ENCODE measurements at places on chromosomes 4 and X.
A peak's percentile ranks its signal among the peaks of the same experiment; 100 is the strongest.

GRCh38 chrX:107485013-107485412 is 35.6 kb downstream of the FRMPD3 start:
- peak; percentile 11 for DNase-seq

DNA sequence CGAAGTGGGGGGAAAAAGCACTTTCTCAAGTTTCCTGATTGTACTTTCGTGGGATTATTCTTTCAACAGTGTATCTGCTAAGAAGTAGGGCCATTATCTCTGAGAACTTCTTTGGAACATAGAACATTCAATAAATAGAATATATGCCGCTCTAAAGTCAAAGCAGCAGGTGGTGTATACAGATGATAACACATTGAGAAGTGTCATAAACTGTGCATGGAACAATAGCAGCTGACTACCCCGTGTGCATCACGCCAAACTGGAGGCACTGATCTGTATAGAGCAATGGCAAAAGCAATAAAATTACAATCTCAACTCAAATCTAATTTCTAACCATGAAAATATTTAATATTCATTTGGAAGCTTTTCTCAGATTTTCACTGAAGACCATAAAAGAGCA is 175.3 kb downstream of the DCTD start:
- DNase-seq: no peak

DNA sequence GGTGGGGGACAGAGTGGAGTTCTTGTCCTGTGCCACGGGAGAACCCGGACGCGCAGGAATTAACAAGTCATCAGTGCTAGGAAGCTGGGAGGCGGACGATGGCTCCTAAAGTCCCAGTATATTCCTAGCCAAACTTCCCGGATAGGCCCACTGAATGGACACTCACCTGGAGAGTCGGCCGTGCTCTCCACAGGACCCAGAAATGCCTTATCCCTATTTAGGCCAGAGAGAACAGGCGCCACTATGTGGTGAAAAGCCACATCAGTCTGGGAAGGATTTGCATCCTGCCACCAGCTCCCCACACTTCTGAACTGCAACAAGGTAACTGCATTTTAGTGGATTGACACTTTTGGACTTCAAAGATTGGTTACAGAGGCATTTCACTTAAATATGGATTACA is 1.1 kb downstream of the CFAP299 start:
- DNase-seq: peak; percentile 42

DNA sequence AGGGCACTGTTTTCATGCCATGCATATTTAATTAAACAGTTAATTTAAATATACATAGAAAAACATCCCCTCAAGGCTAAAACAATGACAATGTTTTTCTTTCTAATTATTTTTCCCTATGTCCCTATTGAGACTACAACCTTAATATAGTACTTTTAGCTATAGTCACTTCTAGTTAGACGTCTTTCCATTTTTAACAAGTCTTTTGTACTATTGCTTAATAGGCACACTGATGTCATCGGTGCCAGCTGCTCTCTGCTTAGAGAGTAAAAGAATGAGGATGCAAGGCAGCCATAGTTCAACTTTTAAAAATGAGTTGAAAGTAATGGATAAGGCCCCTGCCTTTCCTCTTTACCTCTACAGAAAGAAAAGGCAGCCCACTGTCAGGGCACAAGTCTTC is 191.1 kb downstream of the KCTD8 start:
- DNase-seq: no peak

DNA sequence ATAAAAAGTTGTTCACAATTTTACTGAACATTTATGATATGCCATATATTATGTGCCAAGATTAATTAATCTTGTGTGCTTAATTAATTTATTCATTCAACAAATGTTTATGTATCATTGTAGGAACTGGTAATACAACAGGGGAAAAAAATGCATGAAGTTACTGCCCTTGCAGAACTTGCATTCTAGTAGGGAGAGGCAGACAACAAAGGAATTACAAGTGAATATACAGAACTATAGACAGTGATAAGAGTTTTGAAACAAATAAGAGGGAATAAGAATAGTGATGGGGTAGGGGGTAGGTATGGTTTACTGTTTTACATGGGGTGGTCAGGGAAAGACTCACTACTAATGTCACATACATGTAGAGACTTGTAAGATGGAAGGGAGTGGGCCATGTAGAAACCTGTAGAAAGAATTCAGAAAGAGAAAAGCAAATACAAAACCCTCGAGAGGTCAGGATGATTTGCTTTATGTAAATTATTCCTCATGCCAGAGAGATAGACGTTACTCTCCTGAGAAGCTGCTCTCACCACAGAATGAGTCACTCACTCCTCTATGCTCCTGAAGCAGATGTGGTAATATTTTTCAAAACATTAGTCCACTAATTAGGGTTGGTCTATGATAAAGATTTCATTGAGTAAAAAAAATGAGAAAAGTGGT is 855.0 kb upstream of the GRID2 start:
- DNase-seq: no peak

- DNase-seq: no peak
Measured at GRCh38 chrX:47605024-47605423, 14.6 kb downstream of the SYN1 start.

DNA sequence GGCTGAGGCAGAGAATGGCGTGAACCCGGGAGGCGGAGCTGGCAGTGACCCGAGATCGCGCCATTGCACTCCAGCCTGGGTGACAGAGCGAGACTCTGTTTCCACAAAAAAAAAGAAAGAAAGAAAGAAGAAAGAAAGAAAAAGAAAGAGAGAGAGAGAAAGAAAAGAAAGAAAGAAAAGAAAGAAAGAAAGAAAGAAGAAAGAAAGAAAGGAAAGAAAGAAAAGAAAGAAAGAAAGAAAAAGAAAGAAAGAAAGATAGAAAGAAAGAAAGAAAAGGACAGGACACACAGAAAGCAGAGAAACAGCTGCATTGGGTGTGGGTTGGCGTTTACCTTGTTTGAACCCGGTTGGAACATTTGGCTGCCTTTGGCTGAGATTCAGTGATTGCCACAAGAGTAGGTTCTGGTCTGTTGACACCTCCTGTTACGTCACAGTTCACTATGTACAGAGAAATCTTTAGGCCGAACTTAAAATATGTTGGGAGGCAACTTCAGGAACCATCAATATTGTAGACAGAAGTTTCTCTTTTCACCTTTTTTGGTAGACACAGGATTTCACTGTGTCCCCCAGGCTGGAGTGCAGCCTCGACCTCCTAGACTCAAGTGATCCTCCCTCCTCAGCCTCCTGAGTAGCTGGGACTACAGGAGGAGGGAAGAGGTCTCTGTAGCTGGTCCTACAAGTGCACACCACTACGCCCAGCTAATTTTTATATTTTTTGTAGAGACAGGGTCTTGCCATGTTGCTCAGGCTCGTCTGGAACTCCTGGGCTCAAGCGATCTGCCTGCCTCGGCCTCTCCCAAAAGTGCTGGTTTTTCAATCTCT is 16.3 kb upstream of the PLCXD1 start:
- DNase-seq: peak; percentile 73

GRCh38 chr4:178086320-178086719 is 644.1 kb upstream of the AGA start:
- DNase-seq: no peak

GRCh38 chr4:116847616-116848015 is 237.8 kb downstream of the TRAM1L1 start:
- no peak for DNase-seq

DNA sequence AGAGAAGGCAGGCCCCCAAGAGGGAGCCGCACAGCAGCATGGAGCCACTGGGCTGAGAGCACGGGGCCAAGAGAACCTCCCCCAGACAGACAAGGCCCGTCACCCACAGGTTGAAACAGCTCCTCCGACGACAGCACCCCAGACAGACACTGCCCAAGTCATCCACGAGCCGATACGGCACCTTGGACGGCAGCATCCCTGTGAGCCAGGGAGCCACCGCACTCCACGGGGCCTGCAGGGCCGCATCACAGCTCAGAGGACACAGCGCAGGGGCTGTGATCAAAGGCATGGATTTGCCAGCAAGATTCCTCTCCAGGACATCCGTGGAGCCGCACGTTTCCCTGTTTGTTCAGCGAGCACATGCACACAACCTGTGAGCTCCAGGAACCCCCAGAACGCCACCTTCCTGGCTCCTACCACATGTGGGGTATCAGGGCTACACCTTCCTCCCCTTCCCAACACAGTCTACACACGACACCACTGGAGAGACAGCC is 3.9 kb downstream of the CTBP1 start:
- no peak for DNase-seq

DNA sequence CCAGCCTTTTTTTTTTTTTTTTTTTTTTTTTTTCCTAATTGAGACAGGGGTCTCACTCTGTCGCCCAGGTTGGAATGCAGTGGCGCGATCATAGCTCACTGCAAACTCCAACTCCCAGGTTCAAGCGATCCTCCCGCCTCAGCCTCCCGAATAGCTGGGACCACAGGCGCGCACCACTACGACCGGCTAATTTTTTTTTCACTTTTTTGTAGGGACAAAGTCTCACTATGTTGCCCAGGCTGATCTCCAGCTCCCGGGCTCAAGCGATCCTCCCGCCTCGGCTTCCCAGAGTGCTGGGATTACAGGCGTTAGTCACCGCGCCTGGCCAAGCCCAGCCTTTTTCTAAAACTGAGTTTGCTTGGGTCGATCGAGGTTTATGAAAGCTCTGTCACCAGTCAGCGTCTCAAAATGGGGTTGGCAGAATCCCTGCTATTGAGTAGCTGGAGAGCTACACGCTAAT is 1.3 kb upstream of the OTUD5 start:
- DNase-seq: peak; percentile 71

DNA sequence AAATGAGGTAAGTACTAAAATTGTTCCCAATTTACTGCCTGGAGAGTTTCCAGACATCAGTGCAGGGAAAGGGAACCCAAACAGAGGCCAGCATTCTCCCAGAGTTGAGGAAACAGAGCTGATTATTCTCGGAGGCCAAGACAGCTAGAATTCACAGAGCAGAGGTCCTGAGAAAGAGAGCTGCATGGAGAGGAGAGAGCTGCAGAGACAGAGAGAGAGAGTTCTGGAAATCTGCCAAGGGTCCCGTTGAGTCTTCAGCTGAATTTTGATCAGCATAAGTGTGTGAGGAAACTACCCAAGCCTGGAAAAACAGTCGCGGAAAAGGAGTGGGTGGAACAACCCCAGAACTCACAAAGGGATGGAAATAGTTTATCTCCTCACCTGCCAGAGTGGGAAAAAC is 43.8 kb upstream of the GPR173 start:
- DNase-seq: no peak

DNA sequence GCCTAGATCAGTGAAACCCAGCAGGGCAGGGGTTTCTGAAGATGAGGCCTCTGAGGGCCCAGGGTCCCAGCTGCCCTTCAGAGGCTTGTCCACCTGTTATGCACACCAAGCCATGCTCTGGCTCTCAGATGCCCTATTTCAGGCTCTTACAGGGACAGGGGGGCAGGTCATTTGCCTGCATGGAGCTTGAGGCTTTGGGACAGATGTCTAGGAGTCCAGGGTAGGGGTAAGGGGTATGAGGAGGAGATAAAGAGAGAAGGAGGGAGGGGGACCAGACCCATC is 4.7 kb upstream of the EFNB1 start:
- no peak for DNase-seq

GRCh38 chr4:76622717-76623116 is 187.7 kb downstream of the SHROOM3 start:
- DNase-seq: no peak

GRCh38 chr4:3753726-3754412 is 12.3 kb upstream of the ADRA2C start:
- DNase-seq: no peak

All from fibroblast of mammary gland (primary cell).